ENCODE measurements at places on chromosomes 4 and X.

DNA sequence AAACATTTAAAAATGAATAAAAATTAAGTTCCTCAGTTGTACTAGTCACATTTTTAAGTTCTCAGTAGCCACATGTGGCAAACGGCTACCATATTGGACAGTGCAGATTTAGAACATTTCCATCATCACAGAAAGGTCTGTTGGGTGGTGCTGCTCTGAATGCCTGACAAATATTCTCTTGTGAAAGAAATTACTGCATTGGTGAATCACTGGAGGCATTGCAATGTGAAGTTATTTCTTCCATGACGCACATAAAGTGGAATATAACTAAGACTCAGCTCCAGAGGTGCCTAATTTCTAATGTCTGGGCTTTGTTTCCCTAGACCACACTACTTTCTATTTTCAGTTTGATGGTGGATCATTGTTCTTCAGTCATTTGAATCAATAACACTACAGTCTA lies 44.9 kb downstream of the CLNK start:
- no peak for DNase-seq

- DNase-seq = no peak
Measured at GRCh38 chrX:81168391-81168790, 33.3 kb downstream of the HMGN5 start.

DNA sequence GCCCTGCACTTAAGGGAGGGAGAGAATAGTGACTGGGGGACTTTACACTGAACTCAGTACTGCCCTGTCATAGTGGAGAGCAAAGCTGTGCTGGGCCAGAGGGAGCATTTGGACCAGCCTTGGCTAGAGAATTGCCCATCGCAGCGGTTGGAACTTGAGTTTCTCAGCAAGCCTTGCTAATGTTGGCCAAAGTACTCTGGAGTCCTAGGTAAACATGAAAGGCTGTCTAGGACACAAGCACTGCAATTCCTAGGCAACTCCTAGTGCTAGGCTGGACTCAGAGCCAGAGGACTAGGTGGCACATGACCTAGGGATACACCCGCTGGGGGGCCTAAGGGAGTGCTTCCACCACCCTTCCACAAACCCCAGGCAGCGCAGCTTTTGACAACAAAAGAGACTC lies 15.0 kb downstream of the MED14 start:
- no peak for DNase-seq

GRCh38 chr4:136803433-136803832 lies 728.9 kb downstream of the PCDH18 start:
- DNase-seq = no peak

GRCh38 chr4:52038103-52038912 lies at the start of gene SGCB:
Gene SGCB (minus strand): TSS chr4:52038299. CDS start chr4:52038259, 40 bp downstream.
- no peak for DNase-seq

DNA sequence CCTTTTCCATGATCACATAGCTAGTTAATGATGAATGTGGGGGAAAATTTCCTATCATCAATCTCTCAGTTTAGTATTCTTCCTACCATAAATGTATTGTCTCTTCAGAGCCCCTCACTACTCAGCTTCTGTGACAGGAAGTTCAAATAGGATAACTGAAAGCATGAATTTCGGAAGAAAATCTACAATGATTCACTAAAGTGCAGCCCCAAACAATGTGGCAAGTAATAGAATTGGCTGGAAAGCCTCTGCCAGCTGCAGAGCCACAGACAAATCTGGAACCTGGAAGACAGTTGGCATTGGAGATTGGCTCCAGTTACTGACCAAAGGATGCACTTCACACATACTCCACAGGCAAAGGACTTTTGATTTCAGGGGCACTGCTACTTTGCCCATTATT lies 35.2 kb downstream of the EGF start:
- DNase-seq = no peak

DNA sequence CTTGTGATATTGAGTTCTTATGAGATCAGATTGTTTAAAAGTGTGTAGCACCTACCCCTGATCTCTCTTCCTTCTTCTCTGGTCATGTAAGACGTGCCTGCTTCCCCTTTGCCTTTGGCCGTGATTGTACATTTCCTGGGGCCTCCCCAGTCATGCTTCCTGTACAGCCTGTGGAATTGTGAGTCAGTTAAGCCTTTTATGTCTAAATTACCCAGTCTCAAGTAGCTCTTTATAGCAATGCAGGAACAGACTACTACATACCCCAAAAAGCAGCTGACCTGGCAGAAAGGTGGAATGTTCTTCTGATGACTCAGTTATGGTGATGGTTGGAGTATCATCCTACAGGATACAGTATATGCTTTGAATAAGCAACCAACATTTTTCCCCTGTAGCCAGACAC lies 11.4 kb upstream of the MCUB start:
- DNase-seq = no peak

GRCh38 chrX:136453771-136454170 lies 34.0 kb upstream of the BRS3 start:
- DNase-seq = no peak

GRCh38 chr4:125420526-125420925 lies 105.8 kb downstream of the FAT4 start:
- no peak for DNase-seq

- no peak for DNase-seq
Measured at GRCh38 chr4:114108869-114109268, 129.4 kb upstream of the ARSJ start.

DNA sequence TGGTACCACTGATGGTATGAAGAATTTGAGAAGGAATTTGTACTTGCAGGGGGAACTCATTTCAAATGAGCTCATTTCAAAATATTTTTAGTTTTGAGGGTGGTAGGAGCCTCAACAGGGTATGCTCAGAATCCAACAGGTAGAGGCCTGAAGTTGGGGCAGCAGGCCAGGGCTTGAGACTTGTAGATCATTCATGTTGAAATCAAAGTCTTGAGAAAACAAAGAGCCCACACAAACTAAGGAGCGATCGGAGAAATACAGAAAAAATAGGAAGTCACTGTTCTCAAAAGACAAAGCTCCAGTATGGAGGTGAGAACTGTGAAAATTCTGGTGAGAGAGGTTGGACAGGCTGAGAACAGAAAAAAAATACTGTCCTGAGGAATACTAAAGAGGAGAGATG lies 979 bp upstream of the SLC9A6 start:
- no peak for DNase-seq

DNA sequence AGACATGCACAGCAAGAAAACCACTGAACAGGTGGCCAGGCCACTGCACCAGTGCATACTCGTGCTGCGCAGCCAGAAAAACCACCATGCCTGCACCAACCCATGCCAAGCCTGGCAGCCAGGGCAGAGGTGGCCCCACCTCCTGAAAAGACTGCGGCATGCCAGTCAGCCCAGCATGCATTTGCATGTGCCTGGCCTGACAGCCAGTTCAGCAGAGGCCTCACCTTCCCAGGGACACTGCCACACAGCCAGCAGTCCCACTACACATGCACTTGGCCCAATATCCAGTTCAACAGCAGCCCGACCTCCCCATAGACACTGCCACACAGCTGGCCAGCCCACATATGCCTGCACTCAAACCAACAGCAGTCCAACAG lies 43.5 kb upstream of the DDX60 start:
- no peak for DNase-seq

- no peak for DNase-seq
Measured at GRCh38 chr4:126710935-126711334, 921.8 kb upstream of the INTU start.

GRCh38 chr4:3248811-3249661 lies at the start of gene MSANTD1:
Gene MSANTD1 (plus strand): TSS chr4:3249159. CDS start chr4:3249223, 64 bp downstream.
- no peak for DNase-seq

DNA sequence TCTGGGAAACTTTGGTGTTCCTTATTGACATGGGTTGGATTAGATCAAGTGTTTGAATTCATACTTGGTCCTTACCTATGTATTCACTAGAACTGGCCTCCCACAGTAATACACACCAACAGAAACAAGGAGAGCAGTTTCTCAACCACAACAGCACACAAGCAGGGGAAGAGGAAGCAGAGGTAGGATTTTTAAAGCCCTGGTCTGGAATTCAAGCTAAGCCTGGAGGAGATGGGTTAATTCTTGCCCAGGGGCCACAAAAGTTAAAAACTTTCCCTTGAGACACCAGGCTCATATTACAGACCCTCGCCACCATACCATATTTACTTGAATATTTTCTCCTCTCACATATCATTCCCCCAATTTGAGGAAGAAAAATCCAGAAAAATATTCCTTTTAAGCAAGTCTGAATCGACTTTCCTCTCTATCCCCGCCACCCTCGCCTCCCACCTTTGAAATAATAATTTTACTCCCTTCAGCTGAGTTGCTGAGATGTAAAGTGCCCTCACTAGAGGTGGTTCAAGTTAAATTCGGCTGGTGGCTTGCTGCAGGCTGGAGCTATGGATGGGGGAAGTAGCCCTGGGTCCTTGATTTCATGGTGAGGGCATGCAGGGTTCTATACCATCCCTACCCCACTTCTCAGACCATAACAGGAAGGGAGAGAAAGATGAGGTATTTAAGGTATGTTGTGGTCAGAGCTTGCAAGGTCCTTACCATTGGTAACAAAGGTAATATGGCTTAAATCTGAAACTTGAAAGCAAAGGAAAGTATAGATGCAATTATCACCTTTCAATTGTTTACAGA lies 440.2 kb downstream of the INPP4B start:
- no peak for DNase-seq

GRCh38 chr4:185099940-185100339 lies 43.1 kb upstream of the SLC25A4 start:
- DNase-seq = no peak

GRCh38 chrX:44261286-44261685 lies 82.2 kb downstream of the EFHC2 start:
- no peak for DNase-seq

GRCh38 chrX:116243039-116243438 lies 72.5 kb downstream of the AGTR2 start:
- DNase-seq = no peak

DNA sequence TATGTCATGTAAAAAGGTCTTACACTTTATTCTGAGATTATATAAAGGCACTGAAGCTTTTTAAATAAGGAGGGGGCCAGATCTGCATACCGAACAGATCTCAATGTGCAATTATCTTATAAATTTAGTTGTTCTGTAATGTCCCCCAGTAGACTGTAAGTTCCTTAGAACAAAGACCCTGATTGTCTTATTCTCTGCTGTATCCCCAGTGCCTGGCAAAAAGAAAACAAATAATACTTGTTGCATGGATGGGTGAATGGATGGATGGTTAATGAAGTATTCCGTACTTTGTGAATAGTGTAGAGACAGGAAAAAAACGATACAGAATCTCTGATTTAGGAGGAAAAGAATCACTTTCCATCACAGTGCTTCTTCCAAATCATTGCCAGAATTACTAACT lies 141.5 kb downstream of the CHM start:
- DNase-seq = no peak

DNA sequence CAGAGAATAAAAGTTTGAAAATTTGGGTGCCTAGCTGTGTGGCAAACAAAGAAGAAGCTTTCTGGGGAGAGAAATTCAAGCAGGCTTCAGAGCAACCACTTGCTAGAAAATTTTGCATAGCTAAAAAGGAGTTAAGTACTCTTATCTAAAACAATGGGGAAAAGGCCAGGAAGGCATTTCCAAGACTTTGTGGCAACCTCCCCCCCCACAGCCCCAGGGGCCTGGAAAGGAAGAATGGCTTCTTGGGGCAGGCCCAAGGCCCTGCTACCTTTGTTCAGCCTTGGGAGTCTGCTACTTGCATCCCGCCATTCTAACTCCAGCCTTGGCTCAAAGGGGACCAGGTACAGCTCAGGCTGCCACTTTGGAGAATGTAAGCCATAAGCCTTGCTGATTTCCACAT lies 102.2 kb downstream of the PTCHD1 start:
- no peak for DNase-seq

DNA sequence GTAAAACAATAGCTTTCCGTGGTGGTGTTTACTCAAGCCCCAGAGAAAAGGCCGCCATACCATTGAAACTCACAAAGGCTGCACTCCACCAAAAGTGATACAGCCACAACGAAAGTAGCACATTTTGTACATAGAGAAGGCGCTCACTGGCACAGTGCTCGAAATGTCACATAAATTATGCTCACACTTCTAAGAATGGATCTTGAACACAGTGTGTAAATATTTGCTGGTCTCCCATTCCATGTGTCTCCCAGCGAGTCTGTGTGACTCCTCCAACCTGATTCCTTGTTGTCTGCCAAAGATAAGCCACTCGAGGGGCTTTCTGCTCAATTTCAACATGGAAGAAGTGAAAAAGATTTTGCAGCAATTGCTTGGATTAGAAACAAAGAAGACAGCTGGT lies 234.0 kb upstream of the VCX3A start:
- no peak for DNase-seq

DNA sequence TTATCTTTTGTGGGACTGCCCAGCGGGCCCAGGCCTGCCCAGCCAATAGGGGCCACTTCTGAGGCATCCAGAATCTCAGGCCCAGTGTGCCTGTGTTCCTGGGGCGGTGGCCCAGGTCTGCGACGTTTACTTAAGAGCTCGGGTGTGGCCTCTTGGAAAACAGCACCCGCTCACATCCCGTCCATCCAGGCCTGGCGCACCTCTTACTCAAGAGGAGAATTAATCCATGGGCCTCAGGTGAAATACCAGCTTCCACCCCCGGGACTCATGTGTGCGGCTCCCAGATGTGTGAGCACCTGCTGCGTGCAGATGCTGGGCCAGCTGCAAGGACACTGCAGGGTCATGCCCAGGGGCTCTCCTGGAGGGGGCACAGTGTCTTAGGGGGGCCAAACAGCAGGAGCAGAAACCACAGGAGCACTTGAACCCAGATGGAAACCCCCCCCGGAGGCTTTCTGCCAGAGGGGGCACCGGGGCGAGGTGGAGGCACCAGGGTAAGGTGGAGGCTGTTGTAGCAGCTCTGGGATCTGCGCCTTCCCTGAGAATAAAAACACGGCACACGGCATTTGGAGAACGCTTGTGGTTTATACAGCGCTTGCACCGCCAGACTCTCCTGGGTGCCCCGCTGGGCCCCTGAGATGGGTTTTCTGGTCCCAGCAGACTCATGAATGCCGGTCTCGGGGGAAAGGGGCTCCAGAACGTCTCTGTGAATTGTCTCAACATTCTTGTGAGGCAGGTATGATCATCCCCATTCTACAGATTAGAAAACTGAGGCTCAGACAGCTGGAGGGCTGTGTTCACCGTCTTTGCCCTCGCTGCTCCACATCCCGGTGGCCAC lies 2.8 kb downstream of the PSAPL1 start:
- DNase-seq = no peak

DNA sequence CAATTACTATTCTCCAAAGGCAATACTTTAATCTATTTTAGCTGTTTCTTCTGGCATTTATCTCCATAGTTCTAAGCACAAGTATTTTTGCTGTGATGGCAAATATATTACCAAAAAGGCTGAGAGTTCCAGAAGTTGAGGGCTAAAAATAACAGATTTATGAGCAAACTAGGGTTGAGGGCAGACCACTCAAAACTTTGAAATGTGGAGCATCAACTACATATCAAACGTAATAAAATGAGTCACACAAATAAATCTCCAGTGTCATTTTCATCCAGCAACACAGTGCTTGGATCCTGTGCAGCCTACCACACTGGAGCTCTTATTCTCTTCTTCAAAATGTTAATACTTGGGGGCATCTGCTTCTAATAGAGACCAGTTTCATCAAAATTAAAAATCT lies 163.9 kb downstream of the HS3ST1 start:
- no peak for DNase-seq

Measured in cortex of kidney (tissue), 1 donor.